ENCODE measurements at places on chromosomes 11 and 22. TPM values are rescaled to one million over a fixed set of nuclear protein-coding genes. Genes with fewer than 3 reads are reported as not detected.

GRCh38 chr11:104148074-104148473 is 15.9 kb downstream of the PDGFD start:
- DNase-seq = no peak

DNA sequence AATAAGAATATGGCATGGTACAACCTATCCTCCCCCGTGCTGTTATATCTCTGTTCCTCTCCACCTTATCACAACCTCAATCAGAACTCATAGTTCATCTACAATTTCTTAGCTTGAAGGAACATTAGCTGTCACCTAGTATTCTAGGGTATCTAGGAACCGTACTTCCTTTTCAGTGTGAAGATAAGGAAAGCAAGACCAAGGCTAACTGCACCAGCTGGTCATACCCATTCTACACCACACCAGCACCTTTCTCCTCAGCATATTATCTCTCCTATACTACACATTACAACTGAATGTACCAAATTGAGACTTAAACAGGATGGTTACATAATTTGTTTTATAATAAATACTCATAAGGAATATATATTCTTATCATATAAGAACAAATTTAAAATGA is 73.1 kb downstream of the ARHGAP32 start:
- DNase-seq = no peak

DNA sequence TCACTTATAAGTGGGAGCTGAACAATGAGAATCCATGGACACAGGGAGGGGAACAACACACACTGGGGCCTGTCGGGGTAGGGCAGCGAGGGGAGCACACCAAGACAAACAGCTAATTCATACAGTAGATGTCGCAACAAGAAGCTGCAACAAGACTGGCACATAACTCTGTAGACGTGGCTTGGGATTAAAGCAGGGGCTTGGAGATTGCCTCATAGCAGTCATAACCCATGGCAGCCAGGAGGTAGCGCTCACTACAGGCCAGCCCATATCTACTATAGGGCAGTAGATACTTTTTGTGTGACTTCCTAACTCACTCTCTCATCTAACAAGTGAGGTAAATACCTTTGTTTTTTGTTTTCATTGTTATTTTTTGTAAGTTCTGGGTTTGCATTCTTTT is 1.7 kb upstream of the OR9G4 start:
- no peak for DNase-seq

- no peak for DNase-seq
Measured at GRCh38 chr22:18042685-18043084, 18.3 kb upstream of the MICAL3 start.

DNA sequence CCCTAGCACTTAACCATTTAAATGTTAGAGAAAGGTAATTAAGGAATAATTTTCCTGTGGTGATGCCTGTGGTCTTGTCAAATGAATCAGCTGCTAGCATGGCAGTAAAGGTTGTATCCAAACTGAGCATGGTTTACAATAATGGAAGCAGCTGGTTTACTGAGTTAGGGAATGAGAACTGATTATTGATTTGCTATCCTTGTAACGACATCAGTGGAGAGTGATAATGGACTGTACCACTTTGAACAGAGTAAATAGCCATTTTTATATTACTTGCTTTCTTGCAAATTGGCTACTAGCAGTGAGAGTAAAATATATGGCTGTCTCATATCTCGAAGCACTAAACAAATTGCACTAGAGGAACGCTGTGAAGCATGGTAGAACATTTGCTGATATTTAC is 589.0 kb upstream of the ANO5 start:
- no peak for DNase-seq

- DNase-seq = no peak
Measured at GRCh38 chr11:25435197-25435596, 896.7 kb upstream of the ANO3 start.

DNA sequence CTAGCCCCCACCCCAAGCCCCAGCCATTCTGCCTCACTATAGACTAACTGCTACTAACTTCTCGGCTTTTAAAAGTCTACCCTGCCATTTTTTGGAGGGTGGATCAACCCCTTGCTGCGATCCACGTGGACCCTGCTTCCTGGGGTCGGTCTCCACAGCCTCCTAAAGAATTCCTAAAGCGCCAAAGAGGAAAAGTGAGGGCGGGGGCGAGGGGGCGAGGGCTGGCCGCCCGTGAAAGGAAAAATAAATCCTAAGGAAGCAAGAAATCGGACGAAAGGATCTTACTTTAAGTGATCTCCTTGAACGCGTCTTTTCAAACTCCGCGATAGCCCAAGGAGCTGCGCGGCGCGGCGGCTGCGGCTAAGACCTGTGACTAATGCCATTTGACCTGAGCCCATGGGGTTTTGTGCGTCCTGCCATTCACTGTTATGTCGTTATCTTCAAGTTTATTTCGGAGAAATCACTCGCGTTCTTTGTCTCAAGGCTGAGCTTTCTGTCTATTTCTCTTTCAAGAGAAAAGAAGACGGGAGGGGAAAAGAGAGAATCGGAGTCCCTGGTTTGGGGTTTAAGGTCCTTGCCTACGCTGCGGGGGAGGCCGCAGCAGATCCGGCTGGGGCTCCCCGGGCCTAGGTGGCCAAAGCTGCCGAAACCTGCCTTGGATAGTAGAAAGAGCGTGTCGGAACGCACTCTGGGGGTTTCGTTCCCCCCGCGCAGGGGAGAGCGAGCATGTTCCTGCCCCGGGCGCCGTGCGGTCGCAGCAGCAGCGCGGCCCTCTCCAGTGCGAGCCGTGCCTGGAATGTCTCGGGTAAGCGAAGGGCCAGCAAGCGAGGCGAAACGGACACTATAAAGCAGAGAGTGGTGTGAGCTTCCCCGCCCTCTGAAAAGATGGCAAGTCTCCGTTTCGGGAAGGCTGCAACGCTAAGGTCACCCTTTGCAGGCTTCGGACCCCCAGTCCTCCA is 2.8 kb upstream of the DBX1 start:
- DNase-seq = no peak

MFRP gene
- total RNA-seq = not detected

MRGPRF gene
- total RNA-seq = not detected

KCNE3 gene
- 0.10 TPM for total RNA-seq

LRRC56 gene
- total RNA-seq = 1.8 TPM
